Lower leg skin (tissue), 4 donors: ENCODE measurements at places on chromosomes 6 and 20.

DNA sequence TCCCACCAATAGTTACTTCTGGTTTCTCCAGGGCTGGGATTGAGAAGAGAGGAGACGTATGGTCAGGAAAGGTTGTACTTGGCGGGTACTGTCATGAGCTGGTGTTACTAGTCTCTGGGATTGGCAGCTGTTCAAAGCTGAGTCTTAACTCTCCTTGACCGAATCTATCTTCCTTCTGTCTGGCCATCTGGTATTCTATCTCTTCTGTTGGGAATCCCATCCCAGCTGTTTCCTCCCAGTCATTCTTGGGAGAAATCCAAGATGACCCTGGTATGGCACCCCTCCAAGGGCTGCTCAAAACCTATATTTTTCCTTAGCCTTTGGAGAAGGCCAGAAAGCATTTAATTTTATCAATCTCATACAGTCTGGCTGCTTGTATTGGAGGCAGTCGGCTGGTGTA lies 287.0 kb upstream of the CHD6 start:
- no peak for DNase-seq

- peak; percentile 87 for DNase-seq
These were observed 127.8 kb downstream of the TASP1 start for GRCh38 chr20:13510837-13511488.

GRCh38 chr6:72553531-72554511 lies 68.0 kb upstream of the KCNQ5 start:
- DNase-seq = no peak

- no peak for DNase-seq
These were observed 320.7 kb downstream of the CBLN4 start for GRCh38 chr20:55684578-55684977.

GRCh38 chr6:169722362-169723199 lies 1.7 kb downstream of the PHF10 start:
- peak; percentile 89 for DNase-seq

- DNase-seq = peak; percentile 58
These were observed 487.0 kb downstream of the CD109 start for GRCh38 chr6:74182992-74183391.

- DNase-seq = no peak
These were observed 14.2 kb downstream of the ITCH start for GRCh38 chr20:34377072-34377847.

DNA sequence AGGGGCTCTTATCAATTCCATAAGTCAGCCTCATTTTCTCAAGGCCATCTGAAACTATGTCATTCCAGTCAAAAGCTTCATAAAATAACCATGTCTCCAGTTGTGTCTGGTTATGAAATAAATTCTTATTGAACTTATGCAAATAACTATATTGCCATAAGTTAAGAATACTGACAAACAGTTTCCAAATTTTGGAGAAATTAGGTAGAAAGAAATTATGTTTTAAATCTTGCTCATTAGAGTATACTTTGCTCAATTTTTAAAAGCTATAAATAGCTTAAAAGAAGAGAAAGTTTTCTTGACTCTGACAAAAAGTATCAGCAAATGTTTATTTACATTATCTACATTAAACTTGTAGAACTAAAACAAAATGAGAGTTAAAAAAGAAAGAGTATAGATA lies 63.0 kb upstream of the MRAP2 start:
- no peak for DNase-seq

- DNase-seq = no peak
These were observed 293.2 kb downstream of the QKI start for GRCh38 chr6:163707387-163708355.

DNA sequence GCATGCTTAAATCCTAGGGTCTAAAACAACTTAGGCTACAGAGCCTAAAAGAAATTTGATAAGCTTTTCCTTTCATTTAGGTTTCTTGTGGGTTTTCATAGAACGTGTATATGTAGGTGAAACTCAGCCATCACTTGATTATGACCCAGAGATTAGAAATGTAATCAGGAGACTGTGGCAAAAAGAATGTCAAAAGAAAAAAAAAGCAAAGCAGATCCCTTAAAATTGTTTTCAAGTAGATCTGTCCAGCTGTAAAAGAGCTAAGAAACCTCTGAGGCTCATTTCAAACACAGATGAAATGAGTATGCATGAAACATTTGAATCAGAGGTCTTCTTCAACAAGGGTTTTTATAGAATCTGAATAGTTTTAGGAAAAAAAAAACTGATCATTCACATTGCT lies 341.3 kb upstream of the PRDM1 start:
- no peak for DNase-seq

DNA sequence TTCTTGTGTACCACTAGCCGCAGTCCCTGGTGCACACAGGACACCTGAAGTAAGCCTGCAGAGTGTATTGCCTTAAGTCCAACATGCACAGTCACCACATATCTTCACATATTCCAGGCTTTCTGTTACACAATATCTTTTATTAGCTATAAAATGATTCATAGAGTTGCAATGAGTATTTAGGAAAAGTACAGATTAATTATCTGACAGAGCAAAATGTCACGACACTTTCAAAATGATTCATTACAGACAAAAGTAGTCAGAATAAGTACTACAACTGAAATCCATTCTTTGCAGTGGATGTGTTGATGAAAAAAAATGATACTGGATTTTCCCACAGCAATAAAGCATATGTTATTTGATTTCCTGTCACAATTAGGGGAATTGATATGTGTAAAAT lies 199.5 kb upstream of the ASCC3 start:
- no peak for DNase-seq

DNA sequence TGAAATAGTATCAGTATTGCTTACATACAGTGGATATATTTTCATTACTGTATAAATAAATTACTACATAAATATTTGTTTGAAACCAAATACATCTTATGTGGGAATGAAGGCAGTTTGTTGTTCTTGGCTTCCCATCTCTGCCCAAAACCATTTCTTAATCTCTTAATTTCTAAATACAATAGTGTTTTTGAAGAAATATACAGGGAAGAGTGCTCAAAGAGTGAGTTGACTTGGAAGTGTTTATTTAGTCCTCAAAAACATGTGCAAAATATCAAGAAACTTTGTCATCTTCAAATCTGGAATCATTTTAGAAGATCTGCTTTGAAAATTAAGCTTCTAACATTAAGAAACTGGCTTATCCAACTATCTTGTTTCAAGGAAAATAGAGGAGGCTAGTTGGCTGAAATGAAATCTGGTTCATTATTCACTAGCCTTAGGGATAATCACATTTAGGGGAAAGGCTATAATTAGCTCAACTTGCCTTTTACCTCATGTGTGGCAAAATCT lies 259.8 kb upstream of the FLRT3 start:
- no peak for DNase-seq

DNA sequence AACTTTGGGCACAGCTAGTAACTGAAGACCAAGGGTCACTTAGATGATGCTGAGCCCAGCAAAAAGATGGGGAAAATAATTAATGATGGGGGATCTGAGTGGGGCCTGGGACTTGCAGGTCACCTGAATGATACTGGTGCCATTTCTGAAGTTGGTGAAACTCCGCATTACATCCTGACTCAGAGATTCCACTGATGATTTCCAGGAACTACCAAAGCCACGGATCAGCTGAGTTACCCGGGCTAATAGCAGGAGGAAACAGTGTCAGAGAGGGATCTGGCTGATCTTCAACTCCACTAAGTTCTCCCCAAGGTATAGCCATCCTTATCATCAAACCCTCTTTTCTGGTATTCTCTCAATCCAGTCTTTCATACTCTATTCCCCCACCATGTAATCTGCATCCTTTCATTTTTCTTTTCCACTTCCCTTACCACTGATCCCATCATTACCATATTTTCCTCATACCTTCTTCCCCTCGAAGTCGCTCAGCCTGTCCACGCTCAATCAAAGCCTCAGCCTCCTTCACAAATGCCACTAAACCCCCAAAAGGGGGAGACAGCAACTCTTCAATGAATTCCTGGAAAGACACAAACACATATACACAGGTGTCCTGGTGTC lies 20.2 kb downstream of the VPS52 start:
- DNase-seq = no peak

GRCh38 chr6:144394210-144394609 lies 109.1 kb downstream of the UTRN start:
- DNase-seq = no peak

GRCh38 chr6:17928514-17929430 lies 58.7 kb downstream of the KIF13A start:
- DNase-seq = no peak

- DNase-seq = no peak
These were observed 364.2 kb downstream of the SYNE1 start for GRCh38 chr6:152273002-152273401.

DNA sequence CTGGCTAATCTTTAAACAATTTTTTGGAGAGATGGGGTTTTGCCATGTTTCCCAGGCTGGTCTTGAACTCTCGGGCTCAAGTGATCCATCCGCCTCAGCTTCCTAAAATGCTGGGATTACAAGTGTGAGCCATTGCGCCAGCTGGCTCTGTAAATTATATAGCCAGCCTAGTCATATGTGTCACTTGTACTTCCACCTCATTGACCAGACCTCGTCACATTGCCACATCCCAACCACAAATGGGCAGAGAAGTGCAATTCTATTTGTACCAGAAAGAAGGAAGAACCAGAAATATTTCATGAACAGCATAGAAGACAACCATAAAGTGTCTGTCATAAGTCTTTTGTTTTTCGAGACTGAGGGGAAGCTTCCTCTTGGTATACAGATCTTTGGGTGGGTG lies 304.9 kb upstream of the RNF24 start:
- no peak for DNase-seq

- peak; percentile 87 for DNase-seq
These were observed at the start of gene DDO for GRCh38 chr6:110415086-110415916. DDO (minus strand) TSS chr6:110415575; CDS start chr6:110413462, 2,113 bp downstream.

DNA sequence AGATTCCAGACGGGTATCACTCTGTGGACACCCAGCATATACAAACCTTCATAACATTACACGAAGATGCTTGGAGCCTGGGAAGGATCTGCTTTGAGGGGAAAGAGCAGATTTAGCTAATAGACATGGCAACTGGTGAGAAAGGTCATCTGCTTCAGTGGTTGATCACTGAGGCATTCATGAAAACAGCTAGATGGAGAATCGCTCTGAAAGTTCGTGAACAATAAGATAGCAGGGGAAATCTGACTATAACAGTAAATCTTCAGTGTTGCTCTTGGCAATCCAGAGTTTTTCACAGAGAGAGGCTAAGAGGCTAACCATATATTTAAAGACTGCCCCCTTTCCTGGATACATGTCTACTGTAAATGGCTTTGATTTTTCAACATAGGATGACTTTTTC lies 245.3 kb downstream of the FARS2 start:
- DNase-seq = no peak

DNA sequence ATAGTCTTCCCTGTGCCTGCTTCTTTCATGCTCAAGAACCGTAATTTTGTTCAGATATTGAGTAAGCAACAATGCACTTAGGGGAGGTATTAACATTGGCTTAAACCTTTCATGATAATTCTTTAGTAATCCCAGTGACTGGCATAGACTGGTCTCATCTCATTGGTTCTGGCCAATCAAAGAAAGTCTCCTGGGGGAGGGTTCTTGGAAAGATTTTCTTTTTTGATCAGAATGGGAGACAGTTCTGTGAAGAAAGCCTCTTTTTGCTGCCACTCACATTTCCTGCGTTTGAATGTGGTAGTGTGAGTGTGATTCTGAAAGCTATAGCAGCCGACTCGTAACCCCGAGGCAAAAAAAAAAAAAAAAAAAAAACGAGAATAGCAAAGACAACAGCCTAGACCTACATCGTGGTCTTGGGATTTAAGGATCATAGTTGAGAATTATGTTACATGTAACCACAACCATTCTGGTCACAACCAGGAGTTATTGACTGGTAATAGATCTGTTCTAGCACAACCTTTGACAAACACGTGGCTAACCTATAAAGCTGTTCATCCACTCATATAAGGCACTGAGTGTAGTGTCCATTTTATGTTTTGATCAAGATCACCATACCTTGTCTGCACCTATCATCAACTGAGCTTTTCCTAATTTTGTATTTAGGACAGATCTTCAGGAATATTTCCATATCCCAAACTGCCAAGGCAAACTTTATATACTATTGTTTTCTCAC lies 15.1 kb upstream of the TMEM217 start:
- DNase-seq = no peak
